CD14-positive monocyte (primary cell): ENCODE measurements at places on chromosomes 12 and 14.

GRCh38 chr12:130031571-130032189 lies 127.9 kb upstream of the TMEM132D start:
- DNase-seq, result peak; percentile 28

DNA sequence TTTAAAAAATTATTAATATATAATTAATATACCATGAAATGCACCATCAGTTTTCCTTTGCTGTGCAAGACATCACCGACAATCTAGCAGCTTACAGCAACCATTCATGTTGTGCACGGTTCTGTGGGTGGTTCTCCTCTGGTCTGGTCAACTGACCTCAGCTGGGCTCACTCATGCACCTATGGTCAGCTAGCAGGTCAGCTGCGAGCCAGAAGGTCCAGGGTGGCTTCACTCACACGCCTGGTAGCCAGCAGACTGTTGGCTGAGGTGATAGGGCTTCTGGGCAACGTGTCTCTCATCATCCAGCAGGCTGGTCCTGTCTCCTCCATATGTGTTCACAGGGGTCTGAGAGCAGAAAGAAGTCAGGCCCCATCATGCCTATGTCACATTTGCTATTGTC lies 210.4 kb downstream of the KIF26A start:
- DNase-seq, result no peak

GRCh38 chr12:69903548-69903947 lies 78.5 kb downstream of the MYRFL start:
- no peak for DNase-seq

DNA sequence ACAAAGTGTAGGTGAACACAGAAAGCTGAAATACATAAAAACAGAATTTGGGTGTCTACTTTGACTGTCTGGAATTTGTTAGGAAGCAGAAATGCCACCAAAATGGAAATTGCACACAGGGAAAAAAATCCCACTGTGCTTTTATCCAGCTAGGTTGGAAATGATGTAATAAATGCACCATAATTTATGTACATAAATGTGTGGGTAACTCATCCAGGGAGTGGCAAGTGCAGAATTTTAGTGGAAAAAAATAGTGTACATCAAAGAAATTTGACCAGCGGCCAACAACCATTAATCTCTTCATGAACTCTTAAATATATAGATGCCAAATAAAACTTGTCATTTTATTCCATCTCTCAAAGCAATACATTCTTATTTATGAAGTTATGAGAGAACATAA lies 105.6 kb downstream of the LLPH start:
- DNase-seq, result no peak

DNA sequence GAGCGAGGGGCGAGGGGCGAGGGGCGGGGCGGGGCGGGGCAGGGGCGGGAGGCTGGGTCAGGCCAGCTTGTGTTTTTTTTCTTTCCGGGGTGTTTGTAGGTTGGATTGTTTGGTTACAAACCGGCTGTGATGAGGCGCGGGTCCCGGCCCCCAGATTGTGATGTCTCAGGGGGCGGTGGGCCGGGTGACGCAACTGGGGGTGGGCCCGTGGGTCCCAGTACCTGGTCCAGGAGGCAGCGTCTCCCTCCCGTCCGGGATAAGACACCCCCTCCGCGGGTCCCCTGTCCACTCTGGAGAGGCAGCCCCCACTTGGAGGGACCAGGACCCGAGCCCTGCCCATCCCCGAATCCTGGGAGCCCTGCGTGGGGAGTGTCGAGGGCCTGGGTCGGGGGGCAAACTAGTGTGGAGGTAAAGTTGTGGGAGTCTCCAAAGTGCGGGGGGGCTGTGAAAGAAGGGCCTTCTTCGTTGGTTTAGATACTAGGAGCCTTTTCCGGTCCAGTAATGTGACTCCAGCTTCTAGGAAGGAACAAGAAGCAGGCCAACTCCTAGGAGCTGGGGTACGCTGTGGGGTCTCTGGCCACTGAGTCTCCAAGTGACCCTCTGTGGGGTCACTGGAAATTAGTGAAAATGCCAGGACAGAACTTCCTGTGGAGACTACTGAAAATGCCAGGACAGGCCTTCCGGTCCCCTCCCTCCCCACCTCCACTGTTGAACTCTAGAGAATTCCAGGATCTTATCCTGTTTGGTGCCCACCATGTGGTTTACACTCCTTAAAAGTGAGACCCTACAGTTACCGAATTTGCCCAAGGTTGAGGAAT lies 579 bp upstream of the CLMN start:
- DNase-seq, result no peak

DNA sequence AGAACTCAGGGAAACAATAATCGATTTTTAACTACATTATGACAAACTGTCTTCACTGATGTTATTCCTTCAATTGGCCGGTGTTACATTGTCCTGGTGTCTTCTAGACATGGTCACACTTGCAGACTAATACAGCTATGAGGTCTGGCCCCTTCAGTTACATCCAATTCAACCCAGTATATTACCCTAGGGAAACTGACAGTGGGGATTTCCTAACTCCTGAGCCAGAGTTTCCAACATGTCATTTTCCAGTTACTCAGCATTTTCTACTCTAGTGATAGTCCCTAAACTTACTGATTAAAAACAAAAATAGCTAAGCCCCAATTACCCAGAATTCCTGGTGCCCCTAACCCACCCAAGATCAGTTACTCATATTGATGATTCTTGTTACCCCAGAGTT lies 21.1 kb downstream of the IFNG start:
- DNase-seq, result no peak

DNA sequence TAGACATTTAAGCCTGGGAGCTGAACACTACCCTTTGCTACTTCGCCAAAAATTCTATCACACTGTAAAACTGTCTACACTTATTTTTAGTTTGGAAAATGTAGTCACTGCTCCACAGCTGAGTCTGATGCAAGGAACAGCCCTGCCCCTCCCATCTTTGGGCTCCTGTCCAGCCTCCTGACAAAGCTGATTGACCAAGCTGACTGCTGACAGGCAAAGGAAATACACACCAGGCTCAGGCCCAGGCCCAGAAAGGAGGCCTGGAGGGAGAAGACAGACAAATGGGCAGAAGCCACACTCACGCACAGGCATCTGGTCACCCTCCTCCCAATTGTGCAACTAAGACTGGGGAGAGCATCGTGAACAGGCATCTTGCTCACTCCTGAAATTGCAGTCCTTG lies 55.3 kb downstream of the ISCA2 start:
- DNase-seq, result no peak

GRCh38 chr12:83142914-83143313 lies 456.2 kb downstream of the TMTC2 start:
- DNase-seq, result no peak

DNA sequence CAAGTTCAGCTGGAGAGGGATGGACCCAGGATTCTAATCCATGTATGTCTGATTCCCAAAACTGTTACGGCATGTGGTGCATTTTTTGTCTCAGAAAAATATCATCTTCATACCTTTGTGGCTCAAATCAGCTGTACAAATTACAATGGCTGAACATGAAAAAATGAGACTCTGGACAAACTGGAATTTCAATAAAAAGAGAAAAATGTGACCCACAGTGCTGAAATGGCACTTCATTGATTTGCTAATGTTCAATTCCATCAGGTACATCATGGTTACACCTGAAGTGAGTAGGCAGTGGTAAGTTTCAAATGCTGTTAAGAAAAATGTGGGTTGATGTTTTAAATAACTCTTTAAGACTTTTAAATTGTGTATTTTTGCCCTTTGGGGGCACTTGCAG lies 165.6 kb upstream of the CAND1 start:
- DNase-seq, result no peak

DNA sequence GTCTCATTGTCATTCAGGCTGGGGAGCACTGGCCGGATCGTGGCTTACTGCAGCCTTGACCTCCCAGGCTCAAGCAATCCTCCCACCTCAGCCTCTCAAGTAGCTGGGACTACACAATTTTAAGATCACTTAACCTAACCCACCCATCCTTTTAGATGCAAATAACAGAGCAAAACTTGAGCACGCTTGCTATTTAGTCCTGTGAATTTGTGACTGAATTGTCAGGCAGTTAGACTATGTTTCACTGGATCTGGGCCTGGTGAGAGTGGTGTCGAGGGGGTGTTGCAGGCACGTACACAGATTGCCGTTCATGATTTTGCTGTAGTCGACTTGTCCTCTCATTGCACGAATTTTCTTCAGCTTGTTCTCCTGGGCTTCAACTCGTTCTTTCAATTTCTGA lies 38.2 kb downstream of the ZFYVE21 start:
- no peak for DNase-seq

DNA sequence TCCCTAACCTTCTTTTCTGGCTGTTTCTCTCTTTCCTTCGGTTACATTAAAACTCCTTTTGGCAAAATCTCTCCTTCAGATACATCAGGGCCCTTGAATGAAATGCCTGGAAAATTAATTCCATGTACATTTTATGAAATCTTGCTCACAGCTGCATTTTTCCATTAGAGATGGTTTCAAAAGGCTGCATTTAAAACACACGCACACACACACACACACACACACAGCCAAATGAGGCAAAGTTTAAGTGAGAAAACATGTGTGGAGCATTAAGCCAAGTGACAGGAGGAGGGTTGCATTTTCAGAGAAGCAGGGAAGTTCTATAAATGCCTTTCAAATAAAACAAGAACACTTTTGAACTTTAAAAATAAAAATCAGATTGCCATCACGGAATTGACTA lies 216.4 kb downstream of the LRIG3 start:
- DNase-seq, result no peak

GRCh38 chr12:56488041-56488955 lies at the start of gene GLS2:
TSS of gene GLS2 (minus strand) at chr12:56488161. CDS start at chr12:56488118, 43 bp downstream.
- DNase-seq, result peak; percentile 66

GRCh38 chr14:96203635-96204034 lies 1.0 kb upstream of the BDKRB2 start:
- DNase-seq, result no peak

DNA sequence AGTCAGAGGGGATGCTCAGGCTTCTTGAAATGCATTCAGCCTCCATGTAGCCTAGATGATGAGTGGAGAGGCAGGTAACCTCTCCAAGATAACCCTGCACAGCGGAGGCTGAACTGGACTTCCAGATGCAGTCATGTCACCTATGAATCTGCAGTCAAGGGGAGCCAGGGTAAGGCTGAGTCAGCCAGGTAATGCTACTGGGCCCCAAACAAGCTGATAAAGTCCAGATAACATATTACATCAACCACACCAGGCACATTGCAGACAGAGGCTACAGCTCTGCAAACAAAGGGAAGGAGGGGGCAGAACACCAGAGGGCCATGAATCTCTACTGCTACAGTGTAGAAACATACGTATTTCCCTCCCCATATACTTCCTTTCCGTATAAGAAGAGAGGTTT lies 14.0 kb downstream of the RNASE9 start:
- no peak for DNase-seq

- DNase-seq, result no peak
Measured at GRCh38 chr12:104216521-104216924, 944 bp downstream of the TXNRD1 start.

GRCh38 chr12:124278389-124279101 lies 16.3 kb upstream of the RFLNA start:
- no peak for DNase-seq
